ENCODE measurements at places on chromosomes 6 and 20.

DNA sequence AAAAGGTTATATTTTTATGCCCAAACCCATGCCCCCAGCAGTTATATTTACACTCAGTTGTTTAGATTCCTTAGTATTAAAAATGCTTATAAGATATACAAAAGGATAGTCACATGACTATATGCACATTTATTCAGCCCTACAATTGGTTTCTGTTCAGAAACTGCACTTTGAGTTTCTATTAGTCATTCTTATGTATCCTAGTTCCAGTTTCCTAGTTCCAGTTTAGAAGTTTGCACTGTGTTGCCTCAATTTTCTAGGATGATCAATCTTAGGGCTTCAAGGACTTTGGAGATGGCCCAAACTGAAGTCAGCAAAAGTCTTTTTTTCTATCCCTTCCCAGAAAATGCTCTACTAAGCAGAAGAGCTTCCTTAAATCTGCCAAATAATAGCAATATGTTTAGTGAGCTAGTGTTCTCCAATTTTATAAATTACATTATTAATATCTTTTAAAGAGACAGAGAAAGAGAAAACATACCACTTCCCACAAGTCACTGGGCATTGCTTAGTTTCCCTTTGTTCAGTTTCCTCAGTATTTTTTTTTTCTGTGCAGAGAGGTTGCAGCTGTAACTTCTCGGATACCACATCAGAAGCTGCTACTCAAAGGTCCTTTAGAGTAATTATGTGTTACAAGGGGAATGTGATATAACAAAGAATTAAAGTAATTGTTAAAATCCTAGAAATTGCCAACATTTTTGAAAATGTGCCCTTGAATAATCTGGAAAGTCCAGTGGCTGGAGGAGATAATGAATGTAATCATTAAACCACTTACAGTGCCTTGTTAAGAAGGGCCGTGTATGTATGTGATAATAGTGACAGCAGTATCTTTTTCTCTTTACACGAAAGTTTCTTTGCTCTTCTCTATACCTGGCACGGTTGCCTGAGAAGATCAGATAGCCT is 138.8 kb downstream of the KHDRBS2 start:
- no peaks in the 10 kb centered on the region for H3K27me3 ChIP-seq
- no peak overlapping the region for H3K4me3 ChIP-seq
- no peaks in the 10 kb centered on the region for H3K4me1 ChIP-seq
- DNase-seq: no peak

- H3K4me1 ChIP-seq: no peaks in the 10 kb centered on the region
- H3K27me3 ChIP-seq: no peaks in the 10 kb centered on the region
- H3K36me3 ChIP-seq: no peaks in the 10 kb centered on the region
Observed at GRCh38 chr6:162119341-162119740, 608.2 kb downstream of the PRKN start.

- H3K27ac ChIP-seq: no peak overlapping the region
- H3K4me1 ChIP-seq: peaks cover 11% of the 10 kb centered on the region
- H3K27me3 ChIP-seq: no peaks in the 10 kb centered on the region
- no peak overlapping the region for H3K4me3 ChIP-seq
Observed at GRCh38 chr6:164531736-164532135, 777.7 kb downstream of the C6orf118 start.

DNA sequence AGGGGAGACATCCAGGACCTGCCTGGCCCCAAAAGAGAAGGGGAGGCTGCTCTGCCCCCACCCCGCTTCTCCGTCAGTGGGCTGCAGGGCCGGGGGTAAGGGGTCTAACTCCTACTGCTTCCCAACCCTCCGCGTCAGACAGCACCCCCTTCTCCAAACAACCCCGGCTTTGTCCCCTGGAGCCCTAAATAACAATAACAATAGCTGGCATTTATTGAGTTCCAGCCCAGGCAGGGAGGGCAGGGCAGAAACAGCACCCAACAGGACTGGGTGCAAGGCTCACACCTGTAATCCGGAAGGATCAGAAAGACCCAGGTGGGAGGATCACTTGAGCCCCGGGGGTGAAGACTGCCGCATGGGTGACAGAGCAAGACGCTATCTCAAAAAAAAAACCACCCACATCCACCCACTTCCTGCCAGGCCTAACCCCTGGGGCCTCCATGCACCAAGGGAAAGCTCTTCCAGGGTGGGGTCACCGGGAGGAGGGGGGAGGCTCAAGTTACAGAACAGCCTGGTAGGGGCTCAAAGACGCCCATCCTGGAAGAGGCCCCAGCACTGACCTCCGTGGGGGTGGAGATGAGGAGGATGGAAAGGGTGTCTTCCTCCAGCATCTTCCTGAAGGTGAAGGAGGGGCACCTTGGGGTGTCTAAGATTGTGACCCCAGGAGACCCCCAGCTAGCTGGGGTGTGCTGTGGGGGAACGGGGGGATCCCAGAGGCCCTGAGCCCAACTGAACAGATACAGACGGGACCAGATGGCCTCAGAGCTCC is 1.3 kb upstream of the FNDC11 start:
- no peaks in the 10 kb centered on the region for H3K27me3 ChIP-seq
- peak overlapping the region; percentile 36 for H3K4me3 ChIP-seq
- H3K36me3 ChIP-seq: no peaks in the 10 kb centered on the region

DNA sequence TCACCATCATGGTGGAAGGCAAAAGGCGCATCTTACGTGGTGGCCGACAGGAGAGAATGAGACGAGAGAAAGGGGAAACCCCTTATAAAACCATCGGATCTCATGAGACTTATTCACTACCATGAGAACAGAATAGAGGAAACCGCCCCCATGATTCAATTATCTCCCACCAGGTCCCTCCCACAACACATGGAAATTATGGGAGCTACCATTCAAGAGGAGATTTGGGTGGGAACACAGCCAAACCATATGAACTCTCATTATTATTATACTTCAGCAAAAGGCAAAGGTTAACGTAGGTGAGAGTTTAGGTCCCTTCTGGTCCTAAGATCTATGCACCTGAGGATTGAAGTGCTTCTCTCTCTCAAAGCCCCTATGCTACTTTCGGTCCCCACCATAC is 2.4 kb upstream of the PFDN4 start:
- peaks cover 28% of the 10 kb centered on the region for H3K4me1 ChIP-seq
- no peak overlapping the region for H3K4me3 ChIP-seq
- H3K27ac ChIP-seq: no peak overlapping the region
- H3K27me3 ChIP-seq: no peaks in the 10 kb centered on the region
- no peak for DNase-seq

GRCh38 chr6:44621846-44622245 is 234.3 kb downstream of the CDC5L start:
- peaks cover 29% of the 10 kb centered on the region for H3K4me1 ChIP-seq
- H3K27me3 ChIP-seq: peaks cover 13% of the 10 kb centered on the region
- H3K27ac ChIP-seq: no peak overlapping the region

GRCh38 chr20:35972462-35972861 is 4.1 kb downstream of the CNBD2 start:
- no peaks in the 10 kb centered on the region for H3K27me3 ChIP-seq
- H3K4me1 ChIP-seq: peaks cover 10% of the 10 kb centered on the region
- peak overlapping the region; percentile 28 for H3K4me3 ChIP-seq
- H3K27ac ChIP-seq: peak overlapping the region; percentile 87
- no peak for DNase-seq

DNA sequence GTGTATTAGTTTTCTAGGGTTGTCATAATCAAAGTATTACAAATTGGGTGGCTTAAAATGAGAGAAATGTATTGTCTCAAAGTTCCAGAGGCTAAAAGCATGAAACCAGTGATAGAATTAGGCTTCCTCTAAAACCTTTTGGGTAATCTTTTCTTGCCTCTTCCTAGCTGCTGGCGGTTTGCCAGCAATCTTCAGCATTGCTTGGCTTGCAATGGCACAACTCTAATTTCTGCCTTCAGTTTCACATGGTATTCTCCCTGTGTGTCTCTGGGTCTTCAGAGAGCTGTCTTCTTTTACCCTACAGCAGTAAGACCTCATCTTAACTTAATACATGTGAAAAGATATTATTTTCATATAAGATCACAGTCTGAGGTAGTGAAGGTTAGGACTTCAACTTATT is 479.1 kb upstream of the GJE1 start:
- H3K27me3 ChIP-seq: no peaks in the 10 kb centered on the region
- no peak overlapping the region for H3K4me3 ChIP-seq
- no peak overlapping the region for H3K27ac ChIP-seq
- H3K4me1 ChIP-seq: no peaks in the 10 kb centered on the region
- peaks cover 3% of the 10 kb centered on the region for H3K36me3 ChIP-seq

GRCh38 chr6:56483929-56484328 is 158.8 kb downstream of the DST start:
- H3K4me1 ChIP-seq: peaks cover 9% of the 10 kb centered on the region
- H3K27me3 ChIP-seq: no peaks in the 10 kb centered on the region
- peaks cover 52% of the 10 kb centered on the region for H3K36me3 ChIP-seq
- H3K4me3 ChIP-seq: no peak overlapping the region
- H3K27ac ChIP-seq: no peak overlapping the region
- no peak for DNase-seq

DNA sequence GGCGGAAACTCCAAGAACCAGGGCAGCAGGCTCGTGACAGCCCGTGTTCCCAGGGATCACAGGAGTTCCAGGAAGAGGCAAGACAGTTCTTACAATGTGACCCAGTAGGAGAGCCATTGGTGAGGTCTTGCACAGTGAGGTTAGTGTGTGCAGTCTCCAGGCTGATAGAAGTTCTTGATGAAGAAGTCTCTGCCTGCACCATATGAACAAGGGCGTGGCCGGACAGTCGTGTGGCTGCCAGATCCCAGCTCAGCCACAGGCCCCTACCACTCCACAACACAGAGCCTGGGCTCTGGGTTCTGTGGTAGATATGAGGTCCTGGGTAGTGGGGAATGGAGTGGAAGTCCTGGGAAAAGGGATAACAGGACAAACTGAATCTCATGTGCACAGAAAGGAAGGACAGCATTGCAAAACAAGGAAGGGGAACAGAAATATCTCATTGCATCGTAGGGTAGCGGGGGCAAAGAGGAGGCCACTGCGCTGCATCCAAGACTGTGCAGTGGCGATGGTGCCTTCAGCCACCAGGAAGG is 65.2 kb downstream of the STX11 start:
- H3K27ac ChIP-seq: peak overlapping the region; percentile 99
- peaks cover 22% of the 10 kb centered on the region for H3K4me1 ChIP-seq
- DNase-seq: no peak
- H3K4me3 ChIP-seq: peak overlapping the region; percentile 92

DNA sequence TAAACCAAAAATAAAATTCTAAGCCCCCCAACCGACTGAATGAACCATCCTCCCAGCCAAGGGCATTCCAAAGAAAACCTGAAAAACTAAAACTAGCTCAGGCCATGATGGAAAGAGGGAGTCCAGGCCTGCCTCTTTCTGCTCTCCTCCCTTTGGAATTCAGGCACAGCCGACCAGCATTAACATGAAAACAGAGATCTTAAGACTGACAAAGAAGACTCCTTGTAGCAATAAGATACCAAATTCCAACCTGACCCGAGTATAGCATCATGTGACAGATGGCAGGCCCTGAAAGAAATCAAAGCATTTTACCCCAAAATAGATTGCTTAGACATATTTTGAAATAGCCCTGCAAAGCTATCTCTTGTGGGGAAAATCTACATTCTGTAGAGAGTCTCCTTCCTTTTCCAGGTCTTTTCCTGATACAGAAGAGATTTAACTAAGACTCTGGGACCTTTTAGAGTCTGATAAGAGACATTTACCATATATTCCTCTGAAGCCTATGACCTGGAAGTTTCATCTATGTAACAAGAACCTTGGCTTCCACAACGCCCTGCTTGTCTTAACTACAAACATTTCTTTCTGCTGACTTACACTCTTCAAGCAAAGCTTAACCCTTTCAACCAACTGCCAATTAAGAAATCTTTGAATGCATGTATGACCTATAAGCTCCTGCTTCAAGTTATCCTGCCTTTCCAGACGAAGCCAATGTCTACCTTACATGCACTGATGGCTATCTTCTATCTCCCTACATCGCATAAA is 22.2 kb upstream of the TXLNB start:
- no peak overlapping the region for H3K27ac ChIP-seq
- H3K36me3 ChIP-seq: no peaks in the 10 kb centered on the region
- no peak overlapping the region for H3K4me3 ChIP-seq
- DNase-seq: no peak

DNA sequence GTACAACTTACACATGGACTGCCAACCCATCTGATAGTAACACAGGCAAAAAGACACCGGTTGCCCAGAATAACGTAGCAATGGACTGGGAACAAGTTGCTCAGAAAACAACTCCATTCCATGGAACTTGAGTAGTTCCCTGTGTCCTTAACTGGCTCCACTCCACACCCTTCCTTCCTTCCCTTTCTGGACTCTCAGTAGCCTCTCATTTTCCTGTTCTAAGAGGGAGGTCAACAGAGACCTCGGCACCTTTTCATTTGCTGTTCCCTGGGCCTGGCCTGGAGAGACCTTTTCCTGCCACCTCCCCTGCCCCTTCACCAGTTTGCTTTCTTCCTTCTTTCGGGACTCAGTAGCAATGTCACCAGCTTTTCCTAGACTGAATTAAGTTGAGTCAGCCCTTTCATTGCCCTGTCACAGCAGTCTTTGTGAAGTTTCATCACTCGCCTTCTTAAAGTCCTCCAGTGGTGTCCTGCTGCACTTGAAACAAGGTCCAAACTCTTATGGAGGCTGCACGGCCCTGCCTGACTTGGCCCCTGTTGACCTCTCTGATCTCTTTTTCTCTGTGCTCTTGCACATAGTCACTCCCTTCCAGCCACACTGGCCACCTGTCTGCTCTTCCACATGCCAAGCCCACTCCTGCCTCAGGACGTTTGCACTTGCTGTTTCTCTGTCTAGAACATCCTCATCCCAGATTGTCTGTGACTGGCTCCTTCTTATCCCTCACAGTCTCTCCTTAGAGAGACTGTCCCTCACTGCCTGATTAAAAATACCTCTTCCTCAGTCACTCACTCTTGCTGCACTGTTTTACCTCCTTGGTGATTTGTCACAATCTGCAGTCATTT is 90.8 kb downstream of the KCNB1 start:
- H3K27me3 ChIP-seq: peaks cover 14% of the 10 kb centered on the region
- no peak overlapping the region for H3K4me3 ChIP-seq
- DNase-seq: no peak
- no peak overlapping the region for H3K27ac ChIP-seq
- no peaks in the 10 kb centered on the region for H3K36me3 ChIP-seq
- peaks cover 10% of the 10 kb centered on the region for H3K4me1 ChIP-seq

GRCh38 chr6:3881711-3882421 is 32.7 kb downstream of the FAM50B start:
- no peak overlapping the region for H3K27ac ChIP-seq
- H3K27me3 ChIP-seq: no peaks in the 10 kb centered on the region
- H3K4me3 ChIP-seq: no peak overlapping the region
- peaks cover 17% of the 10 kb centered on the region for H3K4me1 ChIP-seq
- H3K36me3 ChIP-seq: no peaks in the 10 kb centered on the region

DNA sequence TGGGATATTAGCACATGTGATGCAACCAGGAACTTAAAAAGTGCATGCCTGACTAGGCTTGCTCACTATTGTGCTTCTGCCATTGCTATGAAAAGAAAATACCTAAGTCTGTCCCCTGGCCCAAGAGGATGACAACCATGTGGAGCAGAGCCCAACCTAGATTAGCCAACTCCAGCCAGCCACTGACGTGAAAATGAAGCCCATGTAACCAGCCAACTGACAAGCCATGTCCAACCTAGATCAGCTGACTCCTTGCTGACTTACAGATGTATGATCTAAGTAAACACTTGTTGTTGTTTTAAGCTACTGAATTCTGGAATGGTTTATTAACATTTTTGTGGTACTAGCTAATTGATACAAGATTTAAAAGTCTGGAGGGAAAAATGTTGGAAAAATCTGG is 47.5 kb downstream of the PIGU start:
- no peak overlapping the region for H3K27ac ChIP-seq
- H3K27me3 ChIP-seq: no peaks in the 10 kb centered on the region
- H3K4me1 ChIP-seq: peaks cover 13% of the 10 kb centered on the region

GRCh38 chr20:36768768-36769430 is 4.7 kb downstream of the DSN1 start:
- peak overlapping the region; percentile 90 for H3K27ac ChIP-seq
- peaks cover 3% of the 10 kb centered on the region for H3K27me3 ChIP-seq
- H3K4me3 ChIP-seq: peak overlapping the region; percentile 48
- H3K4me1 ChIP-seq: peaks cover 17% of the 10 kb centered on the region
